Activated T-cell treated with anti-CD3 and anti-CD28 coated beads for 4 hours (primary cell): ENCODE measurements at places on chromosomes 12 and 14.

GRCh38 chr12:88918161-88918560 lies 337.9 kb upstream of the KITLG start:
- no peak for DNase-seq

GRCh38 chr12:93902736-93903562 lies 225.8 kb downstream of the CRADD start:
- no peak for DNase-seq

DNA sequence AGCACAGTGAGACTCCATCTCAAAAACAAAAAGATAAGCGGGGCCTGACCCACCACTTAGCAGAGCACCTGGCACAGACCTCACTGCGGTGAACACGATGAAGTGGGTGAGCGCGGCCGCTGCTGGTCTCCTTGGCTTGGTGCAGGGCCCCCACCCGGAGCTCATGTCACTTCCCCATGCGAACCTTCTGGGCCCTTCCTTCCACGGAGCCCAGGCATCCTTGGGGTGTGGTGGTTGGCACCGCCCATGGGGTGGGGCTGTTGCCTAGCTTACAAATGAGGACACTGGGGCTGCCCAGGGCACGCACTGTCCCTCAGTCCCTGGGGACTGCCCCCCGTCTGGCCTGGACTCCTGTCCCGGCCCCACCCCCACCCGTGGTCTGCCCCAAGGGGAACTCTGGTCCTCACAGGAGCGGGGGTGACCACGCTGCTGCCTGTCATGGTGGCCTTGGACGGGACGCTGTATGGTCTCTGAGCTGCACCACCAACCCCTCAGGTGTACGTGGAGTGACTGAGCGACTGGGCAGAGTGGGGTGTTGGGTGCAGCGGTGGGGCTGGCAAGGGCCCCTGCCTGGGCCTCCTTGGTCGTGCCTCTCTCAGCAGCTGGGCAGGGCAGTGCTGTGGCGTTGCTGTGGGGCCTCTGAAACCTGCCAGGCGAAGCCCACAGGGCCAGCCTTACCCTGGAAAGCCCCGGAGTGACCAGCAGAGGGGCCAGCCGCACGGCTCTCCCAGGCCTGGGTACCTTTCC lies 15.3 kb downstream of the FBRSL1 start:
- DNase-seq, result no peak

DNA sequence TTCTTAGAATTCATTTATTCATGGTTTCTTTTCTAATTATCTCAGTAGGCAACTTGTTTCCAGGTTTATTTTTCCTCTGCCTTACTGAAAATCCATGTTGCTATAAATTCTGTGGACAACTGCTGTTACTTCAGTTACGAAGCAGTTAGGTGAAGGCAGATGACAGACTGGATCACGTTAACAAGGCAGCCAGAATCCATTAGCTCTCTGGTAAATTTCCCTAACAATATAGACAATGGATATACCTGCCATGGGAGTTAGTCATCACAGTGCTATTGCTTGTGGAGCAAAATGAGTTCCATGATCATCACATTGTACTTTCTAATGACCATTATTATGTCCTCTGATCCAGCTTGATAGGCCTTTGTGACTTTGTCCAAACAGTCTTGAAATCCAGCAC lies 291.5 kb downstream of the NELL2 start:
- DNase-seq, result no peak

DNA sequence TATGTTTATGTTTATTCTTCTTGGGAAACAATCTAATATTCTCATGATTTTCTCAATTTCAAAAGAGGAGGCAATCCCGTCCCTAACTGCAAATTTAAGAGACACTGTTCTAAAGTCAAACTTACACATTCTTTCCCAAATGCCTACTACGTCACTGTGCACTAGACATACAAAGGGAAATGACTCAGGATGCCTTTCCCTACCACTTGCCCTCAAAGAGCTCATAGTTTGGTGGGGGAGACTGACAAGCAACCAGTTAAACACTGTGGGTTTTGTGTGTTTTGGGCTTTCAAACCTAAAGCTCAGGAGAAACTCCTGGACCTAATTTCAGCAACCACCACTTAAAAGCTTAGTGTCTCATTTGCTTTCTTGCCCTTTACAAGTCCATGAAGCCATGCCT lies 58.4 kb downstream of the ATP2B1 start:
- no peak for DNase-seq

- DNase-seq, result no peak
Observed at GRCh38 chr14:80955416-80955941, at the start of gene TSHR. TSHR (plus strand) TSS chr14:80955621; CDS start chr14:80955681, 60 bp downstream.

- no peak for DNase-seq
Observed at GRCh38 chr14:101997429-101998336, 33.3 kb downstream of the DYNC1H1 start.

- DNase-seq, result peak; percentile 91
Observed at GRCh38 chr12:401235-402028, at the start of gene CCDC77. CCDC77 (plus strand) TSS chr12:401644; CDS start chr12:409384, 7,740 bp downstream.
